ENCODE measurements at places on chromosomes 2 and 18.

DNA sequence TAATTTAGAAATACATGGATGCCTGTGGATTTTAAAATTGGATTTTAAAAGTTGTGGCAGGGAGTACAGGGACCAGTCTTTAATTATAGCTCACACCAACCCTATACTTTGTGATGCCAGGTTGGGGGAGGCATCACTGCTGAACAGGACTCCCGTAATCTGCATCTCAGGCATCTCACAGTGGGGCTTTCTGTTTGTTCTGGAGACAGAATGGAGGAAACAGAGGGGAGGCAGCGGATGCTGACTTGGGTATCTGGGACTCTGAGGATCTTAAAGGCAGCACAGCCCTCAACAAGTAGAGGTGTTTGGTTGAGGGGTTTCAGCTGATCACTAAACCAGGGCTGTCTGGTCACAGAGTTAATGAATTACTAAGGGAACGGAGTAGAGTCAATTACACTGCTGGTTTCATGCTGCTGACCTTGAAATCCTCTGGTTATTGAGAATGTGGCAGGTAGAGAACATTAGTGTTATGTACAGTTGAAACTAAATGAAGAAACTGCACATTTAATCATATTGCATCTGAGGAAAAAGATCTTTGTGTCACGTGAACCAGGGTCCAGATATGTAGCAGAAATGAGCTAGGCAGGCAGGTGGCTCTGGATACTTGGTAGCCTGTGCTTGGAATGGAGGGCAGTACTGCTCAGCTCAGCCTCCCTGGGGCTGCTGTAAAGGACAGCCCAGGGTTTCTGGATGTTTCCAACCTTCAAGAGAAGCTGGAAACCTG is 40.3 kb downstream of the FHOD3 start:
- no peak for DNase-seq

- DNase-seq, result no peak
Measured at GRCh38 chr2:71889759-71890684, 257.6 kb downstream of the CYP26B1 start.

GRCh38 chr18:55306359-55307024 is 281.5 kb downstream of the TCF4 start:
- no peak for DNase-seq

GRCh38 chr2:60337142-60337497 is 216.3 kb downstream of the BCL11A start:
- DNase-seq, result no peak

DNA sequence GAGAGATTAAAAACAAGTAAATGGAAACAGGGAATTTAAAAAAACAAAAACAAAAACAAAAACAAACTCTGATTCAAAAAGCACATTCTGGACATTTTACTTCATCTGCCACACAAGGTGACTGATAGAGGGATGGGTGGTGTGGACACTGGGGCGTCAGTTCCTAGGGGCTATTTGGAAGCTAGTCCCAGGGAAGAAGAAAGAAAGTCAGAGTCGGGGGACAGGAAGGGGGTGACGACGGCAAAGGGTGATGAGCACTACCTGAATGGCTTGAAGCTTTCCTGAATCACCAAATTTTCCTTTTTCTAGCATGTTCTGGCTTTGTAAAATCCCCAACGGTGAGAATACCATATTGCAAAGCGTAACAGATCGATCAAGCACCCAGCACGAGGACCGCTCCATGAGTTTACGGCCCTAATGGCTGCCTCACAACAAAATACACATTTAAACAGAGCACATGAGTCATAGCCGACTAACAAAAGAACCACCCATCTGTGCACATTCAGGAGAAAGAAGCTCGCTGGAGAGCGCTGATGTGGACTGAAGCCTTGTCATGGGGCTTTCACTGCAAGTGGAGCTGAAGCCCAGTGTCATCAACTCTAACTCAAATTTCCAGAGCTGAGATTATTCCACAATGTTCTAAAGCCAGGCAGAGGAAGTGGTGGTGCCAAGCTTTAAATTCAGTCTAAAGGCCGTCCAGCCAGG is 178.9 kb downstream of the LNPK start:
- DNase-seq, result no peak

DNA sequence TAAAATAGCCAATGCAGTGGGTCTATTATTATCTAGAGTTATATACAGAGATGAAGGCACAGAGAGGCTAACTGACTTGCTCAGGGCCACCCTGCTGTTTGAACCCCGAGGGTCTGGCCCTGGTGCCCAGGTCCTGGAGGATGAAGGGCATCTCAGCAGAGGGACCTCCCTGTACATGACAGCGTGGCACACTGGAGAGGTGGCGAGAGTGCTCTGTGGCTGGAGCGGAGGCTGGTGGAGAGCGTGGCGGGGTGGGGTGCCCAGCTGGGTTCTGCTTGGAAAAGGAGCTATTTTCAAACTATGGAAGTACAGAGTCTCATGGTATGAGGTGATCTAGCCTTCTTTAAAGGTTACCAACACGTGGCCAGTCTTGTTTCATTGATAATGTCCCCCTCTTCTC is 35.8 kb downstream of the GREB1 start:
- DNase-seq, result no peak

GRCh38 chr2:102070058-102070642 is 72.4 kb upstream of the IL1R1 start:
- DNase-seq, result no peak

DNA sequence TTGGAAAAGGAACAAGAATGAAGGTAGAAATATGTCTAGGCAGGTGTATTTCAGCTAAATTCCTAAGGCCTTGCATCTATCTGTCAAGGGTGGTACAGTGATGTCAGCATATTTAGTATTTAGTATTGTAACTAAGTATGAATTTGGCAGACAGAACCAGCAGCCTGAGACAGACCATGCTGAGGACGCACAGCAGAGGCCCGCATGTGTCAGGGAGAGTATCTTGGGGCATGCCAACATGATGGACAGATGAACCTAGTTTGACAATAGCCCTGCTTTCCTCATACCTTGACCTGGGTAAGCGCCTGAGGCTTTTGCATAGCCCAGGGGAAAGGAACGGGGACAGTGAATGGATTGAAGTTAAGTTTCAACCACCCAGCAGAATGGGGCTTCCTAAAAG is 33.8 kb upstream of the OSR1 start:
- DNase-seq, result no peak

DNA sequence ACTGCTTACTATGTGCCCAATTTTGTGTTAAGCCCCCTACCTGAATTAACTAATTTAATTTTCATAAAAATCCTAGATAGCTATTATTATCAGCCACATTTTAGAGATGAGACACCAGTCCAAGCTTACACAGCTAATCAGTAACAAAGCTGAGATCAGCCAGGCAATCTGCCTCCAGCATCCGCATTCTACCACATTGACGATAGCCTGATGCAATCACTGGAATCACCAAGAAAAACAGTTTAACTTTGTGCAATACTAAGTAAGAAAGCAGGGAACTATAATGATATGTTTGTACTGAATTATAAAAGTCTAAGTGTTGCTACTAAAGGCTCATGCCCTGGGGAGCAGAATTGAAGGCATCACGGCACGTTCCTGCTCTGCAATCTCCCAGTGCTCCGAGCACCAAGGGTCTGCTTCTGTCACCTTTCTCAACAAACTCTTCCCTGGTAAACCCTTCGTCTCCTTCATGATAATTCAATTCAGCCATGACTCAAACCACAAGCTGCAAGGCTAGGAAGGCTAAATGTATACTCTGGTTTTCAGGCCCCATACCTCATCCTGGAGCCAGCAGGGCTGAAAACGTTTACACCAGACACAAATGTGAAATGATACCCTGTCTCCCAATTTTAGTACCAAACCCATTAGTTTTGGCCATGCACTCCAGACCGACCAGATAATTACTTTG is 19.4 kb downstream of the KANSL3 start:
- DNase-seq, result no peak

DNA sequence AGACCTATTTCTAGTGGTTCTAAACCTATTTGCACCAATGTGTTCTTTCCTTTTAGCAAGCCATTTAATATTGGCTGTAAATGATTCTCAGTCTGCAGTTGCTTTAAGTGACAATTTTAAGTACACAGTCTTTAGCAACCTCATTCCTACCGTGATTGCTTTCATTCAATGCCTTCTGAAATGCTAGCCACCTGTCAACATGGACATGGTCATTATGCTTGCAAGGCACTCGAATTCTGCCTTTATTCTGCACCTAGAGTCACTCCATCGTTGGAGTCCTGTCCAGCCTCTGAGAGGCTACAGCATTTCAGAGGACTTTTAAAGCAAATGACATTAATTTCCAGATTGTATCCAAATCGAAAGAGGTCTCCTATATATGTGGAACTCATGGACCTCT is 115.1 kb downstream of the IRS1 start:
- no peak for DNase-seq

- DNase-seq, result no peak
Measured at GRCh38 chr2:20675701-20676352, 8.9 kb downstream of the GDF7 start.

DNA sequence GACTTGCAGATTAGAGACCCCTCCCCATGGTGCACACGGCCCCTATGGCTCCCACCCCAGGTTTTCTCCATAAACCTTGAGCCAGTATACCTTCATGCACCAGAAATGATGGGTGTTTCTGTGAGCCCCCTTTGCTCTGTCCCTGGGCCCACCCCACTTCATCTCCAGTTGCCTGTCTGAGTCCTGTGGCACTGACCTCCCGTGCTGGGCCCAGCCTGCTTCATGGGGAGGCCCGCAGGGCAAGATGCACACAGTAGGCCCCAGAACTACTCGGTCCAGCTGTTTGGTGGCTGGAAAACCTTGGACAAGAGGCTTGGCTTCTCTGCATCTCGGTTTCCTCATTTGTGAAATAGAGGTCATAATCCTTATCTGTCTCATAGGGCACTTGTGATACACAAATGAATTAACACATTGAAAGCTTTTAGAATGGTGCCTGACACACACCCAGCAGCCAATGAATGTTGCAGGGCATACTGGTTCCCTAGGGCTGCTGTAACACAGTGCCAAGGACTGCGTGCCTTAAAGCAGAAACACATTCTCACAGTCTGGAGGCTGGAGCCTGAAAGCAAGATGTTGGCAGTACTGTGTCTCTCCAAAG is 58.4 kb downstream of the SH3BP4 start:
- no peak for DNase-seq

- peak; percentile 66 for DNase-seq
Measured at GRCh38 chr2:62287899-62288880, 92.3 kb downstream of the B3GNT2 start.

GRCh38 chr2:74008761-74009395 is 24.2 kb downstream of the TET3 start:
- no peak for DNase-seq

DNA sequence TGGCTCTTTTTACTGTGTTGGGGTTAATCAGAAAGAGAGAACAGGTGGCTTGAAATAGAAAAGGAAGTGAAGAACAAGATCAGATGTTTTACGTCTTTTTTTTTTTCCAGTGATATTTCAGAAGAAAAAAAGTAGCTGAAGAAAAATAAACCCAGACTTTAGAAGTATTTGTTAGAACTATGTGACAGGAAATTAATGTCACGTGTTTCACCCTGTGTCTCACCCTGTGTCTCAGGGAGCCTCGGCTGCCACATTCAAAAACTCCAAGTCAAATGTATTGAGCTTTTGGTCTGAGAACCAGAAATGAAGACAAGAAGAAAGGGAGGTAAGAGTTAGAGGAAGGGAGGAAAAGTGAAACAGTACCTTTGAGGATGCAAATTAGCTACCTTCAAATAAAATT is 38.0 kb downstream of the AKAIN1 start:
- no peak for DNase-seq

GRCh38 chr18:29188760-29189159 is 1011.8 kb upstream of the CDH2 start:
- DNase-seq, result no peak

GRCh38 chr18:24153397-24153796 is 14.5 kb downstream of the CABYR start:
- no peak for DNase-seq

DNA sequence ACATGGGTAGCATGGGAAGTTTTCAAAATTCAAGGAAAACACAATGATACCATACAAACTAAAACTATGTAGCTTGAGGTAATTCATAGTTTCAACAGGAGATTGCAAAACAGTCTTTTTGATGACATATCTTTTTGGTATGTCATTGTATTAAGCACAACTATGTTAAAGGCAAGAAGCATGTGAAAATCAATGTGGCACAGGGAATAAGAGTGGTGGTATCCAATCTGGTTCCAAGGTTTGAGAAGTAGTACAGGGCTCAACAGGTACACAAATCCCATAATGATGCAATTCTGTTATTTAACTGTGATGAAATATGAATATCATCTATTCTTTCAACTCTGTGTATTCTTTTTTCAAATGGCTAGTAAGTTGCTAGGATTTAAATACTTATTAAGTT is 16.4 kb upstream of the DLX2 start:
- DNase-seq, result no peak

DNA sequence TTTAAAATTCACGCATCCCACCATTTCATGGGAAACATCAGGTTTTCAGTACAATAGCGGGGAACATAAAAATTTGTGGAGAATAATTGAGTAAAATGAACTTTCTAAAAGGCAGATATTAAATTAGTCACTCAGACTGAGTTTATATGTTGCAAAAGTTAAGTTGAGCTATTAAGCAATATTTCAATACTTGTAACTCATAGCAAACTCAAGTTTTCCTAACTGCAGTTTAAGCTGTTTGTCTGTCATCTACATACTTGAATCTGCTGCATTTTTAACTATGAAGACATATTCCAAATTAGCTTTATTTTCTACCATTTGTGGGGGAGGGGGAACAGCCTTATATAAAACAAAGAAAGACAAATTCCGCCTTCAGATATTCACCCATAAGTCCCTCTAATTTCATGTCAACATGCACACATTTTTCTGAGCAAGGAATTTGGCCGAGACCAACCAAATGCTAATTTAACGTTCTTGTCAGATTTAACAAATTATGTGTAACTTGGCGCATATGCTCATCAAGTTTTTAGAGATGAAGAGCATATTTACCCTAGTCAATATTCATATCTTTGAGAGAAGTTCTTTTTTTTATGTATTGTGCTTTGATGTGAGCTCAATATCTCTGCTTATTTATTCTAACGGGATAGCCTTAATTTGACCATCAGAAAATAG is 462.9 kb downstream of the TXNL1 start:
- no peak for DNase-seq

GRCh38 chr2:233853883-233854240 is 473 bp downstream of the HJURP start:
- DNase-seq, result no peak

GRCh38 chr2:233225230-233226068 is 26.0 kb upstream of the ATG16L1 start:
- no peak for DNase-seq

DNA sequence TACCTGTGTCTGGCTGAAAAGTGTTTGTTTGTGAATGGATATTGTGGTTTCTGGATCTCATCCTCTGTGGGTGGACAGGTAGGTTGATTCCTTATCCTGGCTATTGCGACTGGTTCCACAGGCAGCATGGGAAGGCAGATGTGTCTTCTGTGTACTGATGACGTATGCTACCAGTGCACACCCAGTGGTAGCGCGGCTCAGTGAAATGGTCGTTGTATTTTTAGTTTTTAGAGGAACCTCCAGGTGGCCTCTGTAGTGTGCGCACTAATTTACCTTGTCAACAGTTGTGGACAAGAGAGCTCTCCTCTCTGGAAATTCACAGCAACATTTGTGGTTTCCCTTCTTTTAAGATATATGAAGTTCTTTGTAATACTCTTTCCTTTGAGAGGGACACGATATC is 52.5 kb downstream of the CCDC74A start:
- no peak for DNase-seq

Measured in activated CD4-positive, CD25-positive, alpha-beta regulatory T cell treated with anti-CD3 and anti-CD28 coated beads, Interleukin-2, amount 50 U/mL, for 72 hours (primary cell).